ENCODE measurements at places on chromosomes 4 and X. TPM values are rescaled to one million over a fixed set of nuclear protein-coding genes. Genes with fewer than 3 reads are reported as not detected.

Gene TMPRSS11F
- 0.85 TPM for total RNA-seq

Gene HERC6
- total RNA-seq: 13.0 TPM

Gene CFI
- total RNA-seq: 2.9 TPM

Gene NLGN4X
- not detected for total RNA-seq

Gene OPHN1
- 4.8 TPM for total RNA-seq

Gene LEF1
- not detected for total RNA-seq

Gene CT47B1
- not detected for total RNA-seq

Gene RBM47
- total RNA-seq: 70.5 TPM

Gene CT83
- total RNA-seq: 1.1 TPM

Gene REELD1
- total RNA-seq: not detected

Gene TEX11
- total RNA-seq: not detected

Gene ADGRG4
- not detected for total RNA-seq

Gene TLR1
- 3.6 TPM for total RNA-seq

Gene PWWP3B
- 0.24 TPM for total RNA-seq

Gene GYPB
- not detected for total RNA-seq

Gene GYPE
- not detected for total RNA-seq

Gene SCRG1
- total RNA-seq: not detected

Gene NEIL3
- total RNA-seq: 1.3 TPM

Gene TLR10
- not detected for total RNA-seq

Gene GRK4
- 2.8 TPM for total RNA-seq

All from tracheal epithelial cell (primary cell).